Lower lobe of right lung (tissue), 2 donors: ENCODE measurements at places on chromosomes 1 and 21. TPM values are rescaled to one million over a fixed set of nuclear protein-coding genes. Genes with fewer than 3 reads are reported as not detected.
A peak's percentile ranks its signal among the peaks of the same experiment; 100 is the strongest.

DNA sequence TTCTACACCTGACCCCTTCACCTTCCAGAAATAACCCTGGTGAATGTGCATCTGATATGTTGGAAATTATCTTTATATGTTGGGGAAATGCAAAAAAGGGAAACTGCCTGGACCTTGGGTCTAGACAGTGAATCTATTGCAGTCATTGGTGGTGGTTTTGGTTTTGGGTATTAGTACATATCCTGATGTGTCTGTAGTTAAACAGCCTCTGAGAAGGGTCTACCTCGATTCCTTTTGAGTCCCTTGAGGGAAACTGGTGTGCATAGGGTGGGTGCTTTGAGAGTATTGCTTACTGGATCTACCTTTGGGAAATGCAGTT lies 127.3 kb upstream of the KIAA0040 start:
- DNase-seq: no peak
- peaks cover 21% of the 10 kb centered on the region for H3K4me1 ChIP-seq
- H3K4me3 ChIP-seq: no peak overlapping the region
- no peak overlapping the region for H3K27ac ChIP-seq

- no peak overlapping the region for H3K4me3 ChIP-seq
- no peak for DNase-seq
- H3K4me1 ChIP-seq: no peaks in the 10 kb centered on the region
- no peaks in the 10 kb centered on the region for H3K27me3 ChIP-seq
- no peaks in the 10 kb centered on the region for H3K36me3 ChIP-seq
- no peak overlapping the region for H3K27ac ChIP-seq
Measured at GRCh38 chr1:186812570-186812969, 16.2 kb upstream of the PLA2G4A start.

GRCh38 chr1:185409763-185410528 lies 92.9 kb upstream of the IVNS1ABP start:
- DNase-seq: no peak
- H3K36me3 ChIP-seq: no peaks in the 10 kb centered on the region
- no peaks in the 10 kb centered on the region for H3K4me1 ChIP-seq
- no peak overlapping the region for H3K27ac ChIP-seq
- H3K4me3 ChIP-seq: no peak overlapping the region
- no peaks in the 10 kb centered on the region for H3K27me3 ChIP-seq

DNA sequence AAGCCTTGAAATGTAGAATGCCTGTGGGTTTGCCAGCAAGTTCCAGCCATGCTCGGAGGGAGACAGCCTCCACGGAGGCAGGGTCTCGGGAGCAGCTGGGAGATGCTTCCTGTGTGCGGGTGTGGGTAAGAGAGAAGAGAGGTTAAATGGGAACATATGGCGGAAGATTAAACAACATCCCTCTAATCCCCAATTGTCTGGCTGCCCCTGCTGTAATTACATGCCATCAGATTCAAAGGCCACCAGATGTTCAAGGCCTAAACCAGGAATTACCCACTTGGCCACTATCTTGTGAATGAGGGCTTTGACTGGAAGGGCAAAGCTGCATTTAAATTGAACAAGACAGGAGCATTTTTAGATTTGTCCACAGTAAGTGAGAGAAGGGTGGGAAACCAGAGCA lies 81.4 kb upstream of the BACE2 start:
- no peak overlapping the region for H3K27ac ChIP-seq
- DNase-seq: no peak
- H3K27me3 ChIP-seq: no peaks in the 10 kb centered on the region
- no peaks in the 10 kb centered on the region for H3K36me3 ChIP-seq
- no peaks in the 10 kb centered on the region for H3K4me1 ChIP-seq

DNA sequence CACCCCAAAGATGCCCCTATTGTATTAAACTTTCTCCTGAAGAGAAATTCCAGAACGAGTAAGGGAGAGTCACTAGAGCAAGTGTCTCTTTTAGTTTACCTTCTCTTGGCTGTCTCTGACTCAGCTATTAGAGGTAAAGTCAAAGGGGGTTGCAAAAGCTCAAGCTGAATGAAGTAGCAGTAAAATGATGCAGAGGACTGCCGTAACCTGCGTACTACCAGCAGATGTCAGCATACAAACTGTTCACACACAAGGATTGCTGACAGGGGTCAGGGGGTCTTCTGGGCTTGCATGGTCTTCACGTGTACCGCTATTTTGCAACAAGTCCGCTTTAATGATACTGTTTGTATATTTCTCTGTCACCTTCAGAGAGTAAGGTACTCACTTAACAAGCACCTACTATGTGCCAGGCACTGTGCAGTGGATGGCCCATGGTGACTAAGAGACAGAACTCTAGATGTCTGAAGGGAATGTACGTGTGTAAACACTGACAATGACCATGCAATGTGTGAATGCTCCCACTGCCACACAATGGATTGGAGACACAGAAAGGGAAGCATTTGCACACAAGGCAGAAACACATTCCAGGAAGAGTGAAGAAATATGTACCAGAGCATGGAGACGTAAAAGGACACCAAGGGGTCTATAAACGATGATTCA lies 34.9 kb downstream of the CHML start:
- DNase-seq: no peak
- H3K36me3 ChIP-seq: no peaks in the 10 kb centered on the region
- H3K4me3 ChIP-seq: no peak overlapping the region
- no peak overlapping the region for H3K27ac ChIP-seq
- H3K27me3 ChIP-seq: no peaks in the 10 kb centered on the region

- DNase-seq: no peak
- no peaks in the 10 kb centered on the region for H3K27me3 ChIP-seq
- no peak overlapping the region for H3K4me3 ChIP-seq
Measured at GRCh38 chr1:198986036-198986435, 347.2 kb downstream of the PTPRC start.

- peaks cover 26% of the 10 kb centered on the region for H3K27me3 ChIP-seq
- H3K4me3 ChIP-seq: no peak overlapping the region
- H3K36me3 ChIP-seq: no peaks in the 10 kb centered on the region
Measured at GRCh38 chr1:19869929-19870328, 12.3 kb upstream of the OTUD3 start.

- H3K27ac ChIP-seq: peak overlapping the region; percentile 74
- no peaks in the 10 kb centered on the region for H3K36me3 ChIP-seq
- DNase-seq: no peak
- no peak overlapping the region for H3K4me3 ChIP-seq
- peaks cover 13% of the 10 kb centered on the region for H3K4me1 ChIP-seq
- H3K27me3 ChIP-seq: no peaks in the 10 kb centered on the region
Measured at GRCh38 chr1:35264871-35265270, 3.6 kb upstream of the ZMYM4 start.

DNA sequence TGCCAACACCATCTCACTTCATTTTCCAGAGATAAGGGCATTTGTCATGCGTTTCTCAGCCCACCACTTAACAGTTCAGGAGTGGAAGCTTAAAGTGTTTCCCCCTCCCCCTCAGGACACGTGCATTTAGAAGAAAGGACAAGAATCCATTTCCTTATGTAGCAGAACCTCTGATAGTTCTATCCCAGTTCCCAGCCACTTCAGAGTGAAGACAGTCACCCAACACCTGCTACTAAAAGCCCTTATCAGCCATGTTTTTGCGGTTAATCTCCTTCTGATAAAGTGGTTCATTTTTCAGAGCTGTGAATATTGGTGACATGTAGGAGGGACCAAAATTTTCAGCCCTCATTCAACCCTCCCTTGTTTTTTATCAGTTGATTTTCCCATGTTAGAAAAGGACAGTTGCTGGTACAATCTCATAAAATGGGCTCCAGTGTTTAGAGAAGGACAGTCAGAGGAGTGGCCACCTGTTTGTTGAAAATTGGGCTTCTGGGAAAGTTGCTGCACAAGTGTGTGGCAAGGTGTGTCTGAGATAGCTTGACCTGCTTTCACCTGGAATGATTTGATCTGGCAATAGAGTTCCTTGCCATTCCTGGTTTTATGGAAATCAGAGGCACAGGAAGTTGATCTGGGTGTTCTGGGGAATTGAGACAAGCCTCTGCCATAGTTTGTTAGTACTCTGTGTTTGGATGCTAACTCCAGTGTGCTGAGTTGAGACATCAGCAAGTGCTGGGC lies 114.0 kb downstream of the PPP1R12B start:
- H3K36me3 ChIP-seq: no peaks in the 10 kb centered on the region
- no peak overlapping the region for H3K4me3 ChIP-seq
- peaks cover 38% of the 10 kb centered on the region for H3K4me1 ChIP-seq
- no peak for DNase-seq
- H3K27ac ChIP-seq: peak overlapping the region; percentile 25
- H3K27me3 ChIP-seq: no peaks in the 10 kb centered on the region

DNA sequence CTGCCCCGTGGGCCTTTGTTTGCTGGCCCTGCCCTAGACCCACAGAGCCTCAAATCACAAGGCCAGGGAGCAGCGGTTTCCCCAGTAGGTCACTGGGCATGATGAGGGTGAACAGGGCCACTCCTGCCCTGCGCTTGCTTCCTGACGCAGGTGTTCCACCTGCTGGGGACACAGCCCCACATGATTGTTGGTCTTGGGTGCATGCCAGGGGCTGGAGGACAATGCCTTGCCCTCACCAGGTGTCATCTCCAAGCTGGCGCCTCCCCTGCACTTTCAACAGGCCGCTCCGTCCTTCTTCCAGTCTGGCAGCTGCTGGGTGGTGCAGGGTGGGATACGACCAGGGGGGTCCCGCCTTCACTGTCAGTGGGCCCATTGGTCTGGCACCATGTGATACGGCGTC lies 24.3 kb downstream of the IL10RB start:
- no peak overlapping the region for H3K27ac ChIP-seq
- H3K36me3 ChIP-seq: peaks cover 74% of the 10 kb centered on the region
- peaks cover 24% of the 10 kb centered on the region for H3K4me1 ChIP-seq
- DNase-seq: no peak

DNA sequence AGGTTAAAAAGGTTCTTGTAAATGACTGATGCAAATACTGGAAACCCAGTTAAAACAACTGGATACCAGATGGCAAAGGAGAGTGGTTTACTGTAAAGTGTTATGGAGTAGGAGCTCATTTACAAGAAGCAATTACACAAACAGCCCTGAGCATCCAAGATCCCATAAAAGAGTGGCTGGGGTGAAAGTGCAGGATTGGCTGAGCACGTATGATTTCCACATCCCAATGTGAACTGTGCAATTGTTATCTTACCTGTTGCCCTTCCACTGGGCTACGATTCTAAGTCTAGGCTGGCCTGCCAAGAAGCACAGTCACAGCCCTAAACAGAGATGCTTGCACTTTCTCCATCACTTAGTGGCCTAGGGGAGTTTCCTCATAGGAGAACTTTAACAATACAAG lies 277.6 kb upstream of the RUNX1 start:
- no peak for DNase-seq
- no peaks in the 10 kb centered on the region for H3K4me1 ChIP-seq
- no peaks in the 10 kb centered on the region for H3K36me3 ChIP-seq
- H3K27ac ChIP-seq: no peak overlapping the region

DNA sequence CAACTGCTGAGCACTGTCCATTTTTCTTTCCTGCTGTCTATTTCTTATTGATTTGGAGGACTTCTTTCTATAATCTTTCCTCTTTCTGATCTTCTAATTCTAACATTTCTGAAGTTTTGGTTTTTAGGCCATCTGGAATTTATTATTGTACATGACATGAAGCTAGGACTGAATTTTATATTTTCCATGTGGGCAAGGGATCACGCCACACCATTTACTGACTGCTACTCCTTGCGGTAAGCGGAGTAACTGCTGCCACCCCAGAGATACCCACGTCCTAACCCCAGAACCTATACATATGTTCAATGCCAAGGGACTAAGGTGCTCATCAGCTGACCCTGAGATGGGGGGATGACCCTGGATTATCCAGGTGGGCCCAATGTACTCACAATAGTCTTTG lies 70.6 kb downstream of the NPHP4 start:
- H3K36me3 ChIP-seq: peaks cover 8% of the 10 kb centered on the region
- no peak overlapping the region for H3K27ac ChIP-seq
- no peaks in the 10 kb centered on the region for H3K27me3 ChIP-seq

- no peak overlapping the region for H3K4me3 ChIP-seq
- DNase-seq: peak; percentile 83
- H3K36me3 ChIP-seq: no peaks in the 10 kb centered on the region
- no peak overlapping the region for H3K27ac ChIP-seq
- no peaks in the 10 kb centered on the region for H3K27me3 ChIP-seq
Measured at GRCh38 chr1:25031966-25032667, 102.0 kb upstream of the RUNX3 start.

- no peaks in the 10 kb centered on the region for H3K27me3 ChIP-seq
- H3K4me1 ChIP-seq: peaks cover 33% of the 10 kb centered on the region
- H3K36me3 ChIP-seq: no peaks in the 10 kb centered on the region
- peak overlapping the region; percentile 21 for H3K4me3 ChIP-seq
- no peak for DNase-seq
- peak overlapping the region; percentile 88 for H3K27ac ChIP-seq
Measured at GRCh38 chr1:8211251-8211882, 106.5 kb upstream of the SLC45A1 start.

DNA sequence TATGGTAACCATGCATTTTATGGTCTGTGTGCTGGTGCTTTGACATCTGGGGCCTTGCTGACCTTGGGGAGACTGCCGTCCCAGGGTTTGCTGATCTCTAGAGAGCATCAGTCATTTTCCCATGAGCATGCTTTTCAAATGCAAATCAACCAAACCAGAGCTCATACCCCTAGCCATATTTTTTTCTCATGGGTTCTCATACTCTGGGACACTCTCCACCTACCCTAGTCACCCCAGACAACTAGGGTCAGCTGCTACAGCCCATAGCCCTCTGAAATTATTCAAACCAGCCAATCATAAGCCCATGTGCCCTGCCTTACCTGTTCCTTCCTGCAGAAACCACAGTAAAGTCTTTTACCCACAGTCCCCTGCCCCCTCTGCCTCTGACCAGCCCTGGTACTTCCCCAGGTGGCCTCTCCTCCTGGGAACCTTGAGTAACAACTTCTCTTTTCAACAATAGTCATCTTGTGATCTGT lies 132.0 kb downstream of the MAP3K21 start:
- no peaks in the 10 kb centered on the region for H3K36me3 ChIP-seq
- DNase-seq: no peak
- H3K4me3 ChIP-seq: no peak overlapping the region
- no peaks in the 10 kb centered on the region for H3K27me3 ChIP-seq
- no peak overlapping the region for H3K27ac ChIP-seq
- H3K4me1 ChIP-seq: no peaks in the 10 kb centered on the region

DNA sequence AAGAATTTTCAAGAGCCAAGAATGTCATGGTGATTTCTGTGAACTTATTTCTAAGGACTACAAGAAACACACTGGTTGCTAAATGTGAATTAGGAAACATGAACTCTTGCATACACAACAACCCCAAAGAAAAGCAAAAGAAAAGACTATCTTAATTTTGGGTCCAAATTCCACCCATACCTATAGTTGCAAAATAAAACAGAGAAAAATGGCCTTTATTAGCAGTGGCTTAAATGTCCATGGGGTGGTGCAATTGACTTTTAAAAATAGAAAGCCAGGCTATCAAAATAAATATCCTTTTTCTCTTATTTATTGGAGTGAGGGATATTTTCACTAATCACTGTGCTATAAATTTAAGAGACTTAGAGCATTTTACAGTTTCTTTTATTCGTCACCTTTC lies 80.9 kb upstream of the DPYD start:
- no peak overlapping the region for H3K27ac ChIP-seq
- no peaks in the 10 kb centered on the region for H3K27me3 ChIP-seq
- DNase-seq: no peak
- no peaks in the 10 kb centered on the region for H3K36me3 ChIP-seq

LCE2A gene
- total RNA-seq: not detected

ARHGEF16 gene
- 10.6 TPM for total RNA-seq

TRAF3IP3 gene
- total RNA-seq: 12.4 TPM

PIGP gene
- total RNA-seq: 28.7 TPM

TMOD4 gene
- 2.1 TPM for total RNA-seq

AVPR1B gene
- not detected for total RNA-seq
